ENCODE measurements at places on chromosomes 2 and 18.

- DNase-seq = no peak
Measured at GRCh38 chr2:86625096-86625495, 1.4 kb upstream of the RNF103 start.

- peak; percentile 89 for DNase-seq
Measured at GRCh38 chr18:25230658-25231326, 121.2 kb downstream of the ZNF521 start.

- DNase-seq = no peak
Measured at GRCh38 chr18:2545155-2545554, 26.1 kb downstream of the METTL4 start.

GRCh38 chr2:221758076-221758475 is 186.0 kb upstream of the EPHA4 start:
- no peak for DNase-seq

DNA sequence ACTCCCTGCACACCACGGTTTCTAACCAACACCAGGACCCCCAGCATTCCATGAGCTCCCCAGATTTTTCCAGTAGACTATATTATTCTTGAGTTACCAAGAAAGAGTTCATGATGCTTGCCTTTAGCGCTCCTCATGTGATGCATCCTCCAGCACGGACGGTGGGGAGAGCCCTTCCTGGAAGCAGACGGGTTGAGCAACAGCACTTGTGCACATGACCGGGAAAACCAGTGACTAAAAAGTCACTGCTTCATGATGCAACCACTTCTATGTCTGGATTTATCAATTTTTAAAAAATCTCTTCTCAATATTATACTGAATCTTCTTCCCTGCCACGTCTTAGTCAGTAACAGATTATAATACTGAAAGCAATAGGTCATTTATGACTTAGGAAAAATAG is 20.4 kb upstream of the DOK6 start:
- DNase-seq = no peak

Measured in fibroblast of villous mesenchyme (primary cell).